ENCODE measurements at places on chromosomes 2 and 18.

DNA sequence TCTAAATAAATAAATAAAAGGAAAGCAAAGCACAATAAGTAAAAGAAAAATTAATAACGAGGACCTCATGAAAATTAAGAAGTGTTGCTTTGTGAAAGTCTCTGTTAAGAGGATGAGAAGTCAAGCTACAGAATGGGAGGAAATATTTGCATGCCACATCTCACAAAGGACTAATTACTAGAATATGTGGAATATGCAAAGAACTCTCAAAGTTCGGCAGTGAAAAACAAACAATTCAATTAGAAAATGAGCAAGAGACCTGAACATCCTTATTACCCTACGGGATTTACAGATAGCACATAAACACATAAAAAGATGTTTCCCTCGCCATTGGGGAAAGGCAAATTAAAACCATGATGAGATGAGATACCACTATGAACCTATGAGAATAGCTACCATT is 23.3 kb downstream of the CYP26B1 start:
- no peak for DNase-seq

- DNase-seq = no peak
These were observed 15.2 kb upstream of the MAP4K4 start for GRCh38 chr2:101682311-101682710.

DNA sequence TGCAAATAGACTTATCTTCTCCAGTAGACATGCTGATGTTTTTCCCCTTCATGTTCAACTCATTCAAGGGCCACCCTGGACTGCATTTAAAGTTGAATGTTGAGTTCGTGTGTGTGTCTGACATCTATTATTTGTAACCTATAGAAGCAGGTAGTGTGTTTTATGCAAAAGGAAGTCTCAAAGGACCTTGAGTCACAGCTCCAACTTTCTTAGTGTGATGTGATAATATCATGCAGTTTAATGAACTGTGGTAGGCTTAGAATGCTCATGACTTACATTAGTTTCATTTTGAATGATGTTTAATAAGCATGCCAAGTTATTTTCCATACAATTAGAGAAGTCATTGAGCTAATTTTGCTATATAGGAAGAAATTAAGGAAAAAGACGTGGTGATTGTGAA is 67.9 kb downstream of the CERS6 start:
- no peak for DNase-seq

- no peak for DNase-seq
These were observed 33.2 kb downstream of the SNED1 start for GRCh38 chr2:241031436-241032165.

- DNase-seq = no peak
These were observed 142.8 kb downstream of the TMEM17 start for GRCh38 chr2:62363166-62363565.
